Hematopoietic multipotent progenitor cell (in vitro differentiated cells): ENCODE measurements at places on chromosomes 12 and 14.

- no peak for DNase-seq
Measured at GRCh38 chr12:105933671-105934665, 204.8 kb downstream of the NUAK1 start.

DNA sequence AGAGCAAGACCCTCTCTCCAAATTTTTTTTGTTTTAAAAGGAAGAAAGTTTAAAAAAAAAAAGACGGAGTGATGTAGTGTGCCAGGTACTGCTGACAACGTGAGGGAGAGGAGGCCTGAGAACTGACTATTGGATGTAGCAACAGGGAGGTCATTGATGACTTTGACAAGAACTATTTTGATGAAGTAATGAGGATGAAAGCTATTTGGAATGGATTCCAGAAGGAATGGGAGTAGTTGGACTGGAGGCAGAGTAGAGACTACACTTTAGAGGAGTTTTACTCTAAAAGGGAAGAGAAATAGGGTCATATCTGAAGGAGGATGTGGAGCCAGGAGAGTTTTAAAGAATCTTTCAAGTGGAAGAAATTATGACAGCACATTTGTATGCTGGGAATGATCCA lies 27.8 kb upstream of the SLC38A2 start:
- no peak for DNase-seq

DNA sequence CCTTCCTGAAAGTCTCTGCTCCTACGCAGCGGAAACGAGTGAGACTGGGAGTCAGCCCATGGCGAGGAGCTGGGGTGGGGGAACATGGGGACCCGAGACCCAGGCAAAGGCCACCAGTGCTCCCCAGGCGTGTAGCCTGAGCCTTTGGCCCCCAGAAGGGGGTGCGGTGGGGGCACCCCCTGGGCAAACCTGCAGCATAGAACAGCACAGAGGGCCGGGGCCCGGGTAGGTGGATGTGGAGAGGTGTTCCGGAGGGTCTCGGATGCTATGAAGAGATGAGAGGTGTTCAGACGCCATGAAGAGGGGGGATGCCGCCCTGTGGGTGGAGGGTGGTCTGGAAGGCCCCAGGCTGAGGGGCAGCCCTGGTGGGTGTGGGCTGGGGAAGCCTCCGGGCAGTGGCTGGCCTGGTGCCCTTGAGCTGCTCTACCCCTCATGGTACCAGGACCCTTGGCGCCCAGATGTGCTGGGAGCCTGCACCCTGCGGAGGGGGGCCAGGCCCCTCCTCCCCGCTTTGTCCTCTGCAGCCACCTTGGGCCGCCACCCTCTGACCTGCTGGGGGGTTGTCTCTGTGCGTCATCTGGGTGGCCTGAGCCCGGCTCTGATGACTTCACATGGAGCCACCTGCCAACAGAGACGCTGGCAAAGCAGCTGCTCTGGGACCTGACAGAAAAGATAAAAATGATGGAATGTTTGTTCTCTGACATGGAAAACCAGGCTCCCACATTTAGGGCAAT lies 83.4 kb downstream of the KIF26A start:
- no peak for DNase-seq

GRCh38 chr14:102831163-102831804 lies 54.0 kb downstream of the TRAF3 start:
- no peak for DNase-seq

DNA sequence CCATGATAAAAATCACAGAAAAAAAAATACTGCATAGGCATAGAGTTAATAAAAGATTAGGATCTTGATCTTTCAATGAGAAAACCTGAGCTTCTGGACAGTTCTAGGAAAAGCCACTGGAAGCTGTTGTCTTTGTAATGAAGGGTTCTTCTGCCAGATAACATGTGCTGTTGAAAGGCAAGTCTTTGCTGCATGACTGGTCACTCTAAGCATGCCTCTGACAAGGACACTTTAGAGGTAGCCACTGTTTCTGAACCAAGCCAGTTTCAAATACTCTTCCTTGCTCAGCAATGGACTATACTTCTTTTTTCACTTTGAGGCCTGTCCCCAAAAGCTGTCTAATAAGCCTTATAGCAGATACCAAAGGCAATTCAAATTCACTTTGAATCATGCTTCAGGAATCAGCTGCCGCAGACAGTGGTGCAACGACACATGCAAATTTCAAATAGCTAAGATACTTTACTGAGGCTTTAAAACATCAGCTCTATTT lies 70.2 kb downstream of the BTG1 start:
- DNase-seq = no peak
